ENCODE measurements at places on chromosomes 4 and X.

GRCh38 chr4:4780729-4781244 lies 78.7 kb upstream of the MSX1 start:
- no peak for DNase-seq

DNA sequence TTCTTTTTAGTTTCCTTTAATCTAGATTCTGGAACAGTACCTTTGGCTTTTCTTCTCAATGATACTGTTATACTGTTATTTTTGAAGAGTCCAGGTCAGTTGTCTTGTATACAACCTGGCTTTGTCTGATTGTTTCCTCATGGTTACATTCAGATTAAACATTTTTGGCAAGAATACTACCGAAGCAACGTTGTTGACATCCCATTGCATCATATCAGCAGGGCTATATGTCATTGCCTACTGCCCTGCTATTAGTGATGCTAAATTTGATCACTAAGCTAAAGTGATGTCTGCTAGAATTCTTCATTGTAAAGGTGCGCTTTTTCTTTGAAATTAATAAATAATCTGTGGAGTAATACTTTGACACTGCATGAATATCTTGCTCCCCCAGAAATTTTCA lies 5.8 kb upstream of the ATP1B4 start:
- DNase-seq, result no peak

- DNase-seq, result peak; percentile 17
Measured at GRCh38 chrX:14027511-14028019, 2.1 kb downstream of the GEMIN8 start.

GRCh38 chr4:70816894-70817293 lies 22.8 kb downstream of the GRSF1 start:
- no peak for DNase-seq

DNA sequence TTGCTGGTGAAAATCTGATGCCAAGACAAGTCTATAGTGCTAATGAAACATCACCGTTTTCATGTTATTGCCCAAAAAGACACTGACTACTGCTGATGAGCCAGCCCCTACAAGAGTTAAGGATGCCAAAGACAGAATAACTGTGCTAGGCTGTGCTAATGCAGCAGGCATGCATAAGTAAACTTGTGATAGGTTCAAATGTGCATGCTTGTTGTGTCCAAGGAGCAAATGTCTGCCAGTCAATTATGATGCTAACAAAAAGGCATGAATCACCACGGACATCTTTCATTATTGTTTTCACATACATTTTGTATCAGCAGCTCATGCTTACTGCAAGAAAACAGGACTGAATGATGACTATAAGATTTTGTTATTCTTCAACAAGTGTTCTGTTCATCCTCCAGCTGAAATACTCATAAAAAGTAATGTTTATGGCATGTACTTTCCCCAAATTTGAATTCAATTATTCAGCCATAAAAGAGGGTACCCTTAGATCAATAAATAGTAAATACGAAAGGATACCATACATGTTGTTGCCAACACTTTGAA lies 306.9 kb upstream of the ARSJ start:
- no peak for DNase-seq

GRCh38 chrX:120287513-120288112 lies 23.6 kb downstream of the TMEM255A start:
- DNase-seq, result no peak

- no peak for DNase-seq
Measured at GRCh38 chr4:76326515-76326914, 20.0 kb downstream of the STBD1 start.

DNA sequence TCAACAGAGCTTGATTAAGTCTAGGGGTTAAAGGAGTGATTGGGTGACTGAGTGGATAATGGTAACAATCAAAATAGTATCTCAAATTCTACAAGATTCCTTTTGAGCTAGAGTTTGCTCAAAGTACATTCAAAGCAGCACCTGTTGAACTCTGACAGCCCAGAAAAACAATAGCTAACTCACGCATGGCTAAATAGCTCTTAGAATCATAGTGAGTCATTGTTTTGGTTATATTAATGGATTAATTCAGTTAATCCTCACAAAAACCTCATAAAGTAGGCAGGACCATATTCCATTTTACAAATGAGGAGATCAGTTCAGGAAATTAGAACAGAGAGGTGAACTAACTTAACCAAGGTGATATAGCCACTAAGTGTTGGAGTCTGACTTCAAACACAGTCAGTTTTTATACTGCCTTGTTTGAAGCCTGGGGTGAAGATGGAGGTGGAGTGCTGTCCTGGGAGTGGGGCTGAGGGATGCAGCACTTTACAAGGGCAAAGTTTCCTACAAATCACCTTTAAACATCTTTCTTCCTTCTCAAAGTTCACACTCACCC lies 35.9 kb upstream of the PPM1K start:
- DNase-seq, result no peak

DNA sequence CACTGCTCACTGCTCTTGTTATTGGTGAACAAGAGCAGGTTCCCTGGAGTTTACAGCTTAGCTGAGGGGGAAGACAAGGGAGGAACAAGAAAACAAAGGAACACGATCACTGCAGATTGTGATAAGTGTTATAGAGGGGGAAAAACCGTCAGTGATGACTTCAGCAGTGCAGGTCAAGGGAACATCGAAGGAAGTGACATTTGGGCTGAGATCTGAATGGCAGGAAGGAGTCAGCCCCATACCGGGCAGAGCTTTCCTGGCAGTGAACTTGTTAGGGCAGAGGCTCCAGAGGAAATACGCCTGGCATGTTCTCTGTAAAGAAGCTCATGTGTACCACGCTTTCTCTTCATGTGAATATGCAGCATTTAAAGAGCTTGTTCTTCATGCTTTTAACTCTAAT lies 78.1 kb downstream of the LDB2 start:
- no peak for DNase-seq

DNA sequence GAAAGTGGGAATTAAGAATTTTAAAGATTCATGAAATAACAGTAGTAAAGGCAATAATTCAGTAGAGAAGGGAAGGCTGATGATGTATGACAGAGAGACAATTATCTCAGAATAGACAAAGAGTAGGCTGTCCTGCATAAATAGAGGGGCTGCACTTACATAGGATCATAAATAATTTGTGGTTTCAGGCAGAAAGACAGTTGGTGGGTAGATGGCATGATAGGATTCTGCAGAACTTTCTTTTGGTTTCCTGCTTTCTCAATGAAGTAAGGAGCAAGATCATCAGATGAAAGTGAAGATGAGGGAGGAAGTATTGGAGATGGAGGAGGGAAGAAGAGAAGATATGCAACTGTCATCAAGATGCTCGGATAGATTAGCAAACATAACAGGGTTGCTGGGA lies 604.9 kb upstream of the ZFP42 start:
- DNase-seq, result no peak

DNA sequence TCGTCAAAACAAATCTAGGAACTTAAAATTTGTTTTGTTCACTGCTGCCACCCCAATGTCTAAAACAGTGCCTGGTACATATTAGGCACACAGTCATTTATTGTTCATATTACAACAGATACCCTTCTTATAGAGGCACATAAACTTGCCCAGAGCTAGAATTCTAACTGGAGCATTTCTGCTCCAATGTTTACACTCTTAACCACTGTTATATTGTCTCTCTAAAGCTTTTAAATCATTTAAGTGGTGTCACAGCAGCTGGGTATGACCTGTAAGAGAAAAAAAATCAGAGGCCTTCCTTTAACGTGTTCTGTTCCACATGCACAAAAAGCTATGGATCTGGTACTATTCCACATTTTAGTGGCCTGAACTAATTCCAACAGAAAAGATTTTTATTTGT lies 3.0 kb downstream of the UBE2D3 start:
- no peak for DNase-seq

DNA sequence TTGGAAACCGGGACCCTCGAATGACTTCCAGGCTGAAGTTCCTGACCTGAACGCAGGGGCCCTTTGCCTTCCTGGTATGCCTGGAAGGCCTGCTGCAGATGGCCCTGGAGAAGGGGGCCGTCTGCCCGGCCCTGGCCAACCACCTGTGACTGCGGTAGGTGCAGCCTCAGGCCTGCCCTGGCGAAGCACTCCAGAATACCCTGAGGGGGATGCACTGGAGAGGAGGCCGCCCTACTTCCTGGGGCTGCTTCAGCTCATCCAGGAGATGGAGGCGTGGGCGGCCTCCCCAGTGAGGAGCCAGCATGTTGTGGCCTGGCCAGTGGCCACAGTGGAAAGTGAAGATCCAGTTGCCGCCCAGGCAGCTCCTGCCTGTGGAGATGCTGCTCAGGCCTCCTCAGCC lies 26.4 kb upstream of the PNMA3 start:
- DNase-seq, result no peak

- no peak for DNase-seq
Measured at GRCh38 chr4:71663780-71664179, 120.1 kb downstream of the GC start.

DNA sequence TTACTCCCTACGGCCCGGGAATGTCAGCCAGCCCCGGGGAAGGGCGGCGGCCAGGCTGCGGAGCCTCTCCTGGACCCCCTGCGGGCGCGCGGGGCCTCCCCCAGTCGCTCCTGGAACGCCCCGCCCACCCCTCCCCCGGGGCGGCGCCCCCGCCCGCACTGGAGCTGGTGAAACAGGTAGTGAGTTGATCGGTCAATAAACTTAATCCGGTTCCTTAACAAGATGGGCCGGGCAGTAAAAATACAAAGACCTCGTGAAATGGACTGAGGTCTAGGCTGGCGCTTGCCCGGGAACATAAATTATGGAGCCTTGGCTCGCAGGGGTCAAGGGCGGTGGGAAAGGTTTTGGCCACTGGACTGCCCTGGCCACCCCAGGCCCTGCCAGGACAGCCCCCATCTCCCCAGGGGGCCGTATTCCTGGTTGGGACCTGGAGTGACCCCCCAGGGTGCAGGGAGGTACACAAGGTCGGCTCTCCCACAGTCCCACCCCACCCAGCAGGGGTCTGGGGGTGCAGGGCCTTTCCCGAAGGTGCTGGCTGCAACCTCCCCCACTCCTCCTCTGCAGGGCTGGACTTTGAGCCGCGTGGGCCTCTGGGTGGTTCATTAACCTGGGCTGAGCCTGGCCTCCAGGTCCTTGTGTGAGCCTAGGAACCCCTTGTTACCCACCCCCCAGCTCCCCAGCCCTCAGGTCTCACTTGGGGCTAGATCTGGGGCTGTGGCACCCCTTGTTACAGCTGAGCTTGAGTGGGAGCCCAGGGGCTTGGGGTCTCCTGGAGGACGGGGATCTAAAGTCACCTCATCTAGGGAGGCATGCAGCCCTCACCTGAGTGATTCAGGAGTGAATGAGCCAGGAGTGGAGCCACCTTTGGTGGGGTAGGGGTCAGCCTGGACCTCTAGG lies 2.5 kb downstream of the FGFR3 start:
- DNase-seq, result no peak

- no peak for DNase-seq
Measured at GRCh38 chrX:11265352-11265751, 27.9 kb upstream of the AMELX start.

GRCh38 chr4:183821076-183821853 lies 83.8 kb upstream of the STOX2 start:
- DNase-seq, result no peak

DNA sequence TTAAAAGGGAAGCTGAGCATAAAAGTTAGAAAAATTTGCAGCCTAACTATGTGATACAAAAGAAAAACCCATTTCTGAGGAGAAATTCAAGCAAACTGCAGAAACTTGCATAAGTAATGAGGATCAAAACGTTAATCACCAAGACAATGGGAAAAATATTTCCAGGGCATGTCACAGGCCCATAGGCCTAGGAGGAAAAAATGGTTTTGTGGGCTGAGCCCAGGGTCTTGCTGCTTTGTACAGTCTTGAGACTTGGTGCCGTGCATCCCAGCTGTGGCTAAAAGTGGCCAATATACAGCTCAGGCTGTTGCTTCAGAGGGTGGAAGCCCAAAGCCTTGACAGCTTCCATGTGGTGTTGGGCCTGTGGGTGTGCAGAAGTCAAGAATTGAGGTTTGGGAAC lies 37.7 kb upstream of the ADAMTS3 start:
- no peak for DNase-seq
